ENCODE measurements at places on chromosomes 7 and 10.

- no peak for DNase-seq
These were observed 31.0 kb downstream of the DENND2A start for GRCh38 chr7:140609646-140610045.

- no peak for DNase-seq
These were observed 14.5 kb downstream of the WNT16 start for GRCh38 chr7:121343302-121343701.

GRCh38 chr7:151144387-151144786, 23.1 kb downstream of the GBX1 start:
- no peak for DNase-seq

GRCh38 chr7:56537477-56537876, 421.3 kb upstream of the NUPR2 start:
- no peak for DNase-seq

DNA sequence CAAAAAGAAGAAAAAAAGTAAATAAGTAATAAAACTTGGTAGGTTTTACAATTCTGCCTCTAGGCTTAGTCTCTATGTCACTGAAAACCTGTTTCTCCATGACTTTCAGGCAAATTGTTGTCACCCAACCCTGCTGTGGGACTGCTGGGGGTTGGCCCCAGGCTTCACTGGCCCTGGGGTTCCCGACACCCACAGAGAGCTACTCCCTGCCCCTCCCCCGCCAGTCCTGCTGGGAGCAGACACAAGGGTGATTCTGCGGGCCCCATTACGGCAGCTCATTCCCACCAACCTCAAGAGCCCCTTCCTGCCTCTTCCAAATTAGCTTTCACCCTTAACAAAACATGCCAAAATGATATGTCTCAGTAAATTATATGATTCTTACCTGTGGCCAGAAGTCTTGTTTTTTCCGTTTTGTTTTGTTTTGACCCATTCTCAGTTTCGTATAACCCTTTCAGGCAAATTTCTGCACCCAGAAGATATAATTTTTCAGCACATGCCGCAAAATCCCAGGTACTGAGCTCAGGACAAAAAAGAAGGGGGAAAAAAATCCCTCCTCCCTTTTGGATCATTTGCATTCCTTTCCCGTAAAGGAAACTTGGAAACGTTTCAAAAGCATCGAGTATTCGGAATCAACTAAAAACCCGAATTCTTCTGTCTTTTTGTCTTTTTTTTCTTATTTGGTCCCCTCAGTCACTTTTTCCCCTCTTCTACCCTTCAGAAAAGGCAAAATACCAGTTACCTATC, 27.8 kb downstream of the CHST15 start:
- DNase-seq: no peak

DNA sequence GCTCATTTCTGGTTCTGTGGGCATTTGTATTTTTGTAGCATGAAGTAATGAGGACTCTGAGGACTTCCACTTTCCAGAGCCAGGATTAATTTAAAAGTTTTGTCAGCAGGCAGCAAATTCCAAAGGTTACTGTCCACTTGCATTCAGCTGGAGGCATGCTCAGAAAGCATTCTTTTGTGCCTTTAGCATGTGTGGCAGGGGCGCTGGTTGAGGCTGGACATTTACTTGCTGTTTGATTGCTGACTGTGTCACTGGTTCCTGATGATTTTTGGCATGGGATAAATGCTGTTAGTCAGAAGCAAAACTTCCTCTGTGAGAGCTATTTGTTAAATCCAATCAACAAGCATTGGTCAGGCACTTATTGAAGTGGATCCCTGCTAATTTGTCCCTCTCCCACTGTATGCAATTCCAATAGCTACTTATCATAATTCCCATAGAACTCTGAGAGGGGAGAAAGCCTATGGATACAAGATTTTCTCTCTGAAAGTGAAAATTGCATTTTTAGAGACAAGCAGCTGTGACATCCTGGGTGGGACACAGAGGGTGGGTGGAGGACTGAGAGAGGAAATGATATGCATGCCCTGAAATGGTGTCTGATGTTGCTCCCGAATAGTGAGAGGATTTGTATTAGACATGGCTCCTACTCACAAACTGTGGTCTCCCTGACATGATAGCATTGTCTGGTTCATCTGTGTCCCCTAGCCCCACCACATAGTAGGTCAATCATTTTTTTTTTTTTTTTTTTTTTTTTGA, 161.2 kb upstream of the WDR11 start:
- DNase-seq: no peak

DNA sequence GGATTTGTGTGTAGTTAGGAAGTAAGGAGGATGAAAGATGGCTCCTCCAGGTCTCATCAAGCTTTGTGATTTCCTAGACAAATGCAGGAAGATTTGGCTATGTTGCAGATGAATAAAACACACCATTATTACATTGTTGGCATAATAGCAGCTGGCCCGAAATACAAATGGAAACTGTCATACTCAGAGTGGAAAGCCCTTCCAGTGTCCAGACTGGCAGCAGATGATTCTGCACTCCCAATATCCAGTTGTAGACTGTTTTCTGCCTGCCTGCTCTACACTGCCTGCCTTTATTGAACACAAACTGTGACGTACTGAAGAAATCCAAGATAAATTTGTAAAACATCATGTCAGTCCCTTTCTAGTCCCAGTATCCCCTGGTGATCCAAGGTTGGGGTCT, 99.7 kb upstream of the FZD1 start:
- DNase-seq: no peak

GRCh38 chr7:50697748-50698147, 84.9 kb downstream of the GRB10 start:
- no peak for DNase-seq

GRCh38 chr10:128160297-128160711, 34.1 kb upstream of the MKI67 start:
- DNase-seq: no peak

GRCh38 chr7:156673454-156673853, 32.9 kb downstream of the RNF32 start:
- no peak for DNase-seq

DNA sequence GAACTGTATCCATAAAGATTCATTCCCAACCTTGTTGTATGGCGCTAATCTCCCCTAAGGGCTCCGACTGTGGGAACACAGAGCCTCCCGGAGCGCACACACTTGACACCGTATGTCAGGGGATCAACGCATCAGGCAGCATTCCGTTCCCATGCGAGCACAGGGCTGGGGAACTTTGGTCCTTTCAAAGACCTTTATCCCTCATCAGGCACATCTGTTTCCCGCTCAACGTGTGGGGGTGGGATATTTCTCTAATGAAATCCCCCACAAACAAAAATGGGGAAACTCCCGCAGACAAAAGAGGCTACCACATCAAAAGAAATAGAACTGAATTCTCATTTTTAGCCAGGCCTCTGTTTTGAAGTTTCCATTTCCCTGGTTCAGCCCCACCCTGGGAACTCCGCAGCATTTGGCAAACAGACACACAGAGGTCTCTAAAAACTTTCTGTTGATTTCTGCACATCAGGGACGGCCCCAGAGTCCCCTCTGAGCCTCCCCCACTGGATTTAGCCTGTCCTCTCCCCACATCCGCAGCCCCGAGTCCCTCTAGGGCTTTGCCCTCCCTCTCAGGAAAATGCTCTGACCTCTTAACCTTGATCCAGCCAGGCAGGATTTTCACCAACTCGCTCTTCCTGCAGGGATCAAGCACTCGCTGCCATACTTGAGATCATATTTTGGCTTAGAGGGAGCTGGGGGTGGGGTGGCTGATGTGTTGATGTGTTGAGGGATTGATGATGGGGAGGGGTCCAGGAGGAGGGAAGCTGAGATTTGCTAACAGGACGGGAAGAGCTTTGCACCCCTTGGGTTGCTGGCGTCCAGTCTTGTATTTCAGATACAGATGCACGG, 6.6 kb downstream of the CPA5 start:
- no peak for DNase-seq
